ENCODE measurements at places on chromosomes 11 and 22.

- DNase-seq, result no peak
Measured at GRCh38 chr11:72838691-72839305, 24.6 kb downstream of the ATG16L2 start.

DNA sequence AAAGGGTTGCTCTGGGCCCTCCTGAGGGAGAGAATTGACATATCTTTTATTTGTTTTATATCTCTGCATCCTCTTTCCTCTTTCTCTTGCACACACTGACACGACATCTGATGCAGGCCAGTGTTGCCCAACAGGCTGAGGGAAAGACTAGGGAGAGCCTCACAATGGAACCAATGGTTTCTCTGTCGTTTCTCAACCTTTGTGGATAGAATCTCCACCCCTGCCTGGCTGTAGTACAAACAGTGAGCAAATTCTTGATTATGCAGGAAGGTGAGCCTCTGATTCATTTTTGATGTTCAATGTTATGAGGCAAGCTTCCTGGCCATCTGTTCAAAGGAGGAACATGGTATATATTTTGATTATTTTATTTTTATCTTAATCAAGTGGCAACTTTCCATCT lies 49.8 kb upstream of the PLET1 start:
- no peak for DNase-seq

DNA sequence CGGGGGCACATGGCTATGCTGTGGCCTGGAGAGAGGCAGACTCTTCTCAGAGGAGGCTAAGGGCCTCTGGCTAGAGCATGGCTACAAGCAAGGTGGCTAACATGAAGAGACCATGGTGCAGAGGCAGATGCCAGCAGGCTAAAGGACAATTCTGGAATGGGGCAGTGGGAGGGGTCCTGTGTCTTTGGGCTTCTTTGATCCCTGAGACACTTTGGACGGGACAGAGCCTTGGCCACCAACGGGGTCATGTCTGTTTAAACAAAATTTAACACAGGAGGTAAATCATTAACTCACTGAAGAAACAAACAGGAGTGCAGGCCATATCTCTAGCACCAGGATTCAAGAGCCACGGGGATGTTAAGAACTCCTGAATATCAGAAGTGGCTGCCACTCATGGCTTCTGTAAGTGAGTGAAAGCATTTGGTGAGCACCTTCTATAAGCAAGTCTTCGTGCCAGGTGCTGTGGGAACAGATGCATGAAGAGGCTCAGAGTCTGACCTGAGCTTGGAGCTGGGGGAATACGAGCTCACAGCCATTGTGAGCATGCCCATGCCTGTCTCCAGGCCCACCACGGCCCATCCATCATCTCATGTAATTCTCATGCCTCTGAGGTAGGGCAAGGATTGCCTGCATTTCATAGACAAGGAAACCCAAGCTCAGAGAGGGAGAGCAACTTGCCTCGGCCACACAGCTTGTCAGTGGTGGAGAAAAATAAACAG lies 18.3 kb upstream of the ZNRF3 start:
- no peak for DNase-seq

- DNase-seq, result no peak
Measured at GRCh38 chr11:134736251-134736947, 324.4 kb upstream of the B3GAT1 start.

- DNase-seq, result no peak
Measured at GRCh38 chr11:59208956-59209355, 3.8 kb downstream of the MPEG1 start.

GRCh38 chr11:41246399-41246745 lies 213.1 kb downstream of the LRRC4C start:
- no peak for DNase-seq

DNA sequence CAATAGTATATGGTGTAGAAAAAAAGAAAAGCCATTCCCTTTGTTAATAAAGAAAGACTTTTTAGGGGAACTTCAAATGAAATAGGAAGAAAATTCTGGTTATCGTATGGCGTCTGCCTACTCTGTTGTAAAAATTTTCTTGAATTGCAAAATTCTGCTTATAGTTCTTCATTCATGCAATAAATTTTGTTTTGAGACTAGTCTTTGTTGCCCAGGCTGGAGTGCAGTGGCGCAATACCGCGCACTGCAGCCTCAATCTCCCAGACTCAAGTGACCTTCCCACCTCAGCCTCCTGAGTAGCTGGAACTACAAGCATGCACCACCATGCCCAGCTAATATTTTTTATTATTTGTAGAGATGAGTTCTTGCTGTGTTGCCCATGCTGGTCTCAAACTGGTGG lies 5.8 kb downstream of the DDIAS start:
- DNase-seq, result no peak

DNA sequence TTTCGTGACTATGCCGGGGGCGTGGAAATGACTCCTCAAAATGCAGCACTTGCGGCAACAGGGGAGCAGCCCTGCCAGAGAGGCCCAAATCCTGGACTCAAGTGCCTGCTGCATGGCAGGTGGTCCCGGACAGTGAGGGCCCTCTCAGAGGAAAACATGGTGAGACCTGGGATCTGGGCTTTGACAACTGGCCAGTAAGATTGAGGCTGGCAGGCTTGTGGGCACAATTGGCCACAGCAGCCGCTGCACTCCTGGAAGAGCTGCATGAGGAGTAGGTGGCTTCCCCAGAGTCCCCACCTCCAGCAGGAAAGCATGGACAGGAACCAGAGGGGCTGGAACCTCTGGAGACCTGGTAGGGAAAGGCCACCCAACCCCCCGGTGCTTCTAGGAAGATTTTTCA lies 13.4 kb downstream of the LINC01488 start:
- DNase-seq, result no peak

GRCh38 chr11:35546317-35546716 lies 20.9 kb upstream of the PAMR1 start:
- DNase-seq, result no peak

GRCh38 chr11:95766701-95767100 lies 22.9 kb downstream of the FAM76B start:
- no peak for DNase-seq

DNA sequence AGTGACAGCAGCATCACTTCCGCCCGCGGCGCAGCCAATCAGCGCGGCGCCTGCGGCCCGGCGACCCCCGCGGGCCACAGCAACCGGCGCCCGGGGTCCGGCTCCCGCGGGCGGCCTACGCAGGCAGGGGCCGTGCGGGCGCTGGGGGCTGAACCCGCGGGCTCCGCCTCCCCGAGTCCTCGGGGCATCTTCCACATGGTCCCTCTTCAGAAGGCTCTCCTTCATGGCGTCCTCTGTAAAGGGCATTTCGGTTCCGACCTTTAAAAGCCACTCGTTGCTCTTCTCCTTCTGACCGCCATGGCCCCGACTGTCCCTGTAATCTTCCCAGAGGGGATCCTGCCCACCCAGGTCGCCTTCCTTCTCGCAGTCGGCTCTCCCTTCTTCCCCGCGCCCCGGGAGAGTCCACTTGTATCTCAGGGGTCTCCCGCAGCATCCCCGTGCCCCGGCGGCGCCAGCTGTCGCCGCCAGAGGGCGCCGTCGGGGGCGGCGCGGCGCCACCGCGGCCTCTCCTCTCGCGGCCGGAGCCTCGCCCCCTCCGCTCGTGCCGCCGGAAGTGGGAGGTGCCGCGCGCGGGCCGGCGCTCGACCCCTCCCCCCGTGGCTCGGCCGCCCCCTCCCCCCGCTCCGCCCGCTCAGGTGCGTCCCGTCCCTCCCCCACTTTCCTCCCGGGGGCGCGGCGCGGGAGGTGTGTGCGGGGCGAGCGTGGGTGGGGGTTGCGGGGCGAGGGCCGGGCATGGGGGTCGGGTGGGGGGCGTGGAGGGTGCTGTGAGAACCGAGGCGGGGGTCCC lies at the start of gene RNF214:
TSS of gene RNF214 (plus strand) at position 580 of the 787 bp plus-strand sequence. CDS start 1,602 bp downstream, outside the sequence.
- DNase-seq, result peak; percentile 99

DNA sequence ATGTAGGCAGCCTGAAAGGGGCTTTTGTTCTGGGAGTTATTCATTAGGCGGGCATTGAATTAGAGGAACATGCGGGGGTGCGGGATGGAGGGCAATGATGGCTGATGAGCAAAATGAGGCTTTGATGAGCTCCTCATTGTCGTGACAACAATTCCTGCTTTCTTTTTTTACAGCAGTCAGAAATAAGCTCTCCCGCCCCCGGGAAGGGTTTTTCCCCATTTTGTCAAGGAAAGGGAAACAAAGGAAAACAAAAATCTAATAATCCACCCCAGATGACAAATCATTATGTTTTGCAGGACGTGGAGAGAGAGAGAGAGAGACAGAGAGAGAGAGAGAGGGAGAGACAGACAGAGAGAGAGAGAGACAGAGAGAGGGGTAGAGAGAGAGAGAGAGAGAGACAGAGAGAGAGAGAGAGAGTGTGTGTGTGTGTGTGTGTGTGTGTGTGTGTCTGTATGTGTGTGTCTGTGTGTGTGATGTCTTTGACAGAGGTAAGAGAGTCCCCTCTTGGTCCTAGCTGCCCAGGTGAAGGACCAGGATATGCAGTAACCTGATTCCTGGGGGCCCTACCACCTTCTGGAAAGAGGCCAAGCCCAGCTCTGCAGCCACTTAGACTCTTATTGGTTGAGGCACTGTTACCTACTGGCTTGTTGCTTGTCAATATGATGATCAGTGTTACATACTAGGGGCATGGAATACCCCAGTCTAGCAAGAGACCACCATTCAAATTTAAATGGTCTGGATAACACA lies 46.7 kb upstream of the PARVA start:
- no peak for DNase-seq

GRCh38 chr22:36860821-36861659 lies at the start of gene NCF4:
Gene NCF4, plus strand, starts transcription at chr22:36861006. Its CDS starts 166 bp downstream, at chr22:36861172.
- peak; percentile 87 for DNase-seq

DNA sequence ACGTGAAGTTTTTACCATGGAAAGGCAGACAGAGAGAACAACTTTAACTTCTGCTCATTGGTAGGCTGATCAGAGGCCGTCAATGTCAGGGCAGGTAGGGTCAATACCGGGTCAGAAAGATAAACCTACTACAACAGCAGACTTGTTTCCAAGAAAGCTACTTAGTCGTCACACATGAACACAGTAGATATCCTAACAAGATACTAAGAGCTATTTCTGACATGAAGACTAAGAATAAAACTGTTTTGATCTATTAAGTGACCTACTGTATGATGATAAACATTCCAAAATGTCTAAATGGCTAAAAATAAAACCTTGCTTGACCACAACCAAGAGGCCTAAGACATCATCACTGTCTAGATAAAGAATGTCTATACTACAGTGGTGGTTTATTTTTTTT lies 231.3 kb downstream of the CADM1 start:
- no peak for DNase-seq

DNA sequence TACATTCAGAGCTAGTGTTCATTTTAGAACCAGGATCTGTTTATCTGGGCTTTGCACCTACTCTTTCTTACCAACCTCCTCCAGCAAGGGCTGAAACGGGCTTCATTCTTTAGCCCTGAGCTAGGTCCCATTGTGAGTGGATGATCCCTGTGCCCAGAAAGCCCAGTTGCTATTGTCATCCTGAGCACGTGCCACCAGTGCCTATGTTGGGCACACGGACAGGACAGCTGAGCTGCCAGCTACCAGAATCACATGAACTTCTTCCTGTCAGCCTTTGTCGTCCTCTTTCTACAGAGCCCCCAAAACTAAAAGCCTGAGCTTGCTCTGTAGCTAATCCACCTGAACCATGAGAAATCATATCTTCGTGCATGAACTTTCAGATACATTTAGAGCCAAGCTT lies 74.4 kb upstream of the NTM start:
- no peak for DNase-seq

- DNase-seq, result no peak
Measured at GRCh38 chr11:88604260-88604659, 266.7 kb upstream of the CTSC start.

DNA sequence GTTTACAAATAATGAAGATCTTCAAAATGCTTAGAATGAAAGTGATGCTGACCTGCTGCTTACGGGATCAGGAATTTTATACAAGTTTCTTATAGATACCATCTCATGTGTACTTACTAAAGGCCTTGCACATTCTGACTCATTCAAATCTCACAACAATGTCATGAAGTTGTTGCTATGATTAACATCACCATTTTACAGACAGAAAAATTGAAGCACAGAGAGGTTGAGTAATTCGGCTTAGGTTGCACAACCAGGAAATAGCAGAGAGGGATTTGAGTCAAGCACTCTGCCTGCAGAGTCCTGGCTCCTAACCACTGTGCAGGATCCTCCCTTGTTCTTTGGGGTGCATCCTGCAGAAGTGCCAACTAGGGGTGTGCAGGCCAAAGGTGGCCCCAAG lies 471.9 kb downstream of the MIAT start:
- DNase-seq, result no peak

DNA sequence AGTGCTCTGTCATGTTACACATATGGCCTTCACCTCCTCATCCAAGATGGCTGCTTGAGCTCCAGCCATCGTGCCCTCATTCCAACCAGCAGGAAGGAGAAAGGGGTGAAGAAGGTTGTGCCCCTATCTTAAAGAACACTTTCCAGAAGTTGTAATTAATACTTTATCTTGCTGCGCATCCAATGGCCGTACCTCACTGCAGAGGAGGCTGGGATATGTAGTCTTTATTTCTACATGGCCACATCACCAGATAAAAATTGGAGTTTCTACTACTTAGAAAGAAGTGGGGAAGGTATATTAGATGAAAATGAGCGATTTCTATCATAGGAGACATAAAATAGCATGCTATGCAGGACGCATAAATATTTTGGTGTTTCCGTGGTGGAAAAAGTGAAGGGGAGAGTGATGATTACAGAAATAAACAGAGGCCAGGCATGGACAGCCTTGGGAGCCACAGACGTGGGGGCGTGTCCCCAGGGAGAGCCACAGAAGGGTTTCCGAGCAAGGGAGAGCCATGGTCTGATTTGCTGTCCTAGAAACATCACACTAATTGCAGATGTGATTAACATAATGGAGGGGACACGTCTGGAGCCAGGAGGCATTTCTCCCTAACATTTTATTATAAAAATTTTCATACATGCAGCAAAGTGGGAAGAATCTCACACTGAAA lies 8.8 kb upstream of the MB start:
- DNase-seq, result no peak

DNA sequence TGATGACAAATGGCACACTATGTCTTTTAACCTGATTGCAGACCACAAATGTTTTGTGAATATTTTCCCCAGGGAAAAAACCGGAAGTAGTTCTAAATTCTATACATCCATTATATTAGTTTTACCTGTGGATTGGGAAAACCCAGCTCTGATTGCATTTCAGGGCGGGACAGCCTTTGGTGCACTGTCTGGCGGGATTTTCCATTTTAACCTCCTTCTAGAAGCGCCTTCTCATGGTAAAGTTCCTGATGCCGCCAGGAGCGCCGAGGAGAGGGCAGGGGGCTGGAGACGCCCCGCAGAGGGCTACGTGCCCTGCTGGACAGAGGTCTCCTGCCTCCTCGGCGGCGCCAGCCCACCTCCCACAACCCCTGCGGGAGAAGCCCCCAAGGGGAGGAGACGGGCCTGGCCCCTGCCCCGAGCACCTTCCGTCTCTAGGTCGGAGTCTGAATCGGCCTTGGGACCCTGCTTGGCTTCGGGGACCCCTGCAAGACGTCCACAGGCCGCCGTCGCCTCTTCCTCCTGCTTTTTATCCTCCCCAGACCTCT lies 1.2 kb upstream of the P2RX6 start:
- no peak for DNase-seq

GRCh38 chr11:36304351-36304750 lies 8.3 kb downstream of the PRR5L start:
- no peak for DNase-seq

DNA sequence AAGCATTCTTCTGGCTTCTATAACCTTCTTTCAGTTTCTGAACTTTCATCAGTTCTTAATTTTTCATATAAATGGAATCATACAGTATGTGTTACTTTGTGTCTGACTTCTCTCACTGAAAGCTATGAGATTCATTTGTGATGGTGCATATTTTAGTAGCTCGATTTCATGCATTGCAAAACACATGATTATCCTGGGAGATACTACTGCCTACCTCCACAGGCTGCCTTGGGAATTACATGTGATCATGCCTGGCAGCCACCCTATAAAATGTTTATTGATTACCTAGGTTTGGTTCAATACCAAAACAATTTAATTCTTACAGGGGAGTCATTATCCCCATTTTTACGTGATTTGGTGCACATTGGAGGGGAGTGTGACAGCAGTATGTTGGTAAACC lies 34.1 kb upstream of the PAK1 start:
- no peak for DNase-seq
